Fibroblast of skin of left quadriceps (primary cell): ENCODE measurements at places on chromosomes 1 and 21.

DNA sequence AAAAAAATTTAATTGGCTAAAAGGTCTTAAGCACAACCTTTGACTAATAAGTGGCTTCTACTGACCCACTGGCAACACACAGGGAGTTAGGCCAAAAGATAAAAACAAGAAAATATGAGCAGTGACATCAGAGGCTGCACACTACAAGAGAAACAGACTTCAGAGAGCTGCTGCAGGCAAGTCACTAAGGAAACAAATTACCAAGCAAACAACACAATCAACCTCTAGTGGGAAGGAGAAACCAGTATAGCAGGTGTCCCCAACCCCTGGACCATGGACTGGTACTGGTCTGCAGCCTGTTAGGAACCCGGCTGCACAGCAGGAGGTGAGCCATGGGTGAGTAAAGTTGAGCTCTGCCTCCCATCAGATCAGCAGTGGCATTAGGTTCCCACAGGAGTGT is 20.8 kb upstream of the ENSA start:
- no peak for DNase-seq

DNA sequence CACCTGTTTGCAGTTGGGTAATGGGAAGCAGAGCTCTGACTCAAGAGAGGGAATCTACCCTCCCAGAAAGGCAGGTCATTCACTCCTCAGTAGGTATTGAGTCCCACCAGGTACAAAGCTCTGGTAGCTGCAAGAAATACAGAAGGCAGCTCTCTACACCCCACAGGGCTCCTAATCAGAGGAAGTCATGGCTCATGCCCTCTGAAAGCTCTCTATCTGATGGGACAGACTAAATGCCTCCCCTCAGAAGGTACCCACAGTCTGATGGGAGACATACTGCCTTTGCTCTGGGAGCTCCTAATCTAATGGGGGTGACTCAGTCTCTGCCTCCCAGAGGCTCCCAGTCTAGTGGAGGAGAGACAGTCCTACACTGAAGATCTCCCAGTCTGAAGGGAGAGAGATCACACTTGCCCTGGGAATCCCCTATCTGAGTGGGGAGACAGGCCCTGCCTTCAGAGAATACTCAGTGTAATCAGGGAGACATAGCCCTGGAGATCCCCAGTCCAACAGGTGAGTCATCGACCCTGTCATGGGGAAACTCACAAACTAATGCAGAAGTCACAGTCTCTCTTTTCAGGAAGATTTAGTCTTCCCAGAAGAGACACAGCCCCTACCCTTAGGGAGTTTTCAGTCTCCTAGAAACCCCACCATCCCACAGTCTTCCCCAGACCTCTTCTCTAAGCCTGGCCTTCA is 23.7 kb downstream of the CAMK1G start:
- no peak for DNase-seq

- peak; percentile 81 for DNase-seq
Measured at GRCh38 chr1:235883261-235883927, 16.7 kb upstream of the LYST start.

- no peak for DNase-seq
Measured at GRCh38 chr21:37800456-37801061, 115.7 kb downstream of the KCNJ6 start.

GRCh38 chr1:36506276-36506920 is 23.7 kb upstream of the CSF3R start:
- DNase-seq: no peak

DNA sequence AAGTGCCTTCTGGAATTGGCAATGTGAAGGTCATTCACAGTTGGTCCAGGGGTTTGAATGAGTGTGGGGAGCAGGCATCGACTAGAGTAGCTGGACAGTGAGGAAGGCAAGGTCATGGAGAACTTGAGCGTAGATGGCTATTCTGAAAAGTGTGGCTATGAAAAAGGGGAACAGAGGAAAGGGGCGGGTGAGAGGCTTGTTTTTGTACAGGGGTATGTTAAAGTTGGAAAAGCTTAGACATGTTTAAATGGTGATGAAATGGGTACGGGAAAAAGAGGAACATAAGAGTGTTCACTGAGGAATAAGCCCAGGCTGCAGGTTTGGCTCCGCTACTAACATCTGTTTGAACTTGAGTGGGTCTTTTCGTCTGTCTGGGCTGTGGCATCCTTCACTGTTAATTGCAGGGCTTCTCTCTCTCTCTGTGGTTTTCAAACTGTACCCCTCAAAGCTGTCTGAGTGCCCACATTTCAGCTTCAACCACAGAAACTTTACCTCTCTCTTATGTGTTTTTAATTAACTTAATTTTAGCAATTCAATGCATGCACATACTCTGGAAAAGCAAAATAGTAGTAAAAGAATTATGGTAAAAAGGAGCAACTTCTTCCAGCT is 70.8 kb upstream of the COA6 start:
- no peak for DNase-seq

DNA sequence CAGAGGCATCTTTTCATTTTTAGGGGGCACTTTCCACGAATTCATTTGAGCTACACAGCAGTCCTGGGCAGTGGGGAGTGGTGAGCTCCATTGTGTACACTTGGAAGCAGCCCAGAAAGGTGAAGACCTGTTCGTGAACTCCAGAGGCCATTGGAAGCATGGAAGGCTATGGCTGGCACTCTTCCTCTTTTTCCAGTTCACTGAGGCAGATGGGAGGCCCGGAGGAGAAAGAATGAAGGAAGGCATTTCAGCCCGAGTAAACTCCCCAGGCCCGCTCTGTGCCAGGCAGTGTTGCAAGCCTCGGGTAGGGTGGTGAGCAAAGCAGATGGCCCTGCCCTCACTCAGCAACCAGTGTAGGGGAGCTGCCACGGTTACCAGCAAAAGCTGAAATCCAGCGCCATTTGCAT is 673 bp upstream of the DHCR24 start:
- DNase-seq: no peak

GRCh38 chr1:219339466-219339865 is 165.8 kb downstream of the LYPLAL1 start:
- no peak for DNase-seq

- DNase-seq: no peak
Measured at GRCh38 chr21:17118638-17119384, 394.0 kb upstream of the CXADR start.

GRCh38 chr1:31099293-31100032 is 33.9 kb upstream of the PUM1 start:
- no peak for DNase-seq

GRCh38 chr1:63991685-63992084 is 211.7 kb upstream of the UBE2U start:
- DNase-seq: no peak

DNA sequence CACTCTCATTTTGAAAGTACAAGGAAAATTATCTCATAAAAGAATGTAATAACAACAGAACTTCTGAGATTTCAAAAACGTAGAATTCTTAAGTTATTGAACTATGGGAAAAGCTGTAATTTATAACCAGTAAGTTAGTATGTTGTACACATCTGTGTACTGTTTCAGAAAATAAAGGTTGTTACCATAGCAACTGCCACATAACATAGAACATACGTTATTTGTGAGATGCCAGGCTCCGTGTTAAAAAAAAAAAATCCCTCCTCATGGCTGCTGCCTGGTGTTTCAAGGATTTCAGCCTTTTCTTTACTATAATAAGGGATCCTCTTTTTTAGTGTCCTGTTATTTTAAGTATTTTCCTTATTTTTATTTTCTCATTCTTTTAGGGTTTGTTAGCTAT is 79.5 kb downstream of the RWDD3 start:
- DNase-seq: no peak

DNA sequence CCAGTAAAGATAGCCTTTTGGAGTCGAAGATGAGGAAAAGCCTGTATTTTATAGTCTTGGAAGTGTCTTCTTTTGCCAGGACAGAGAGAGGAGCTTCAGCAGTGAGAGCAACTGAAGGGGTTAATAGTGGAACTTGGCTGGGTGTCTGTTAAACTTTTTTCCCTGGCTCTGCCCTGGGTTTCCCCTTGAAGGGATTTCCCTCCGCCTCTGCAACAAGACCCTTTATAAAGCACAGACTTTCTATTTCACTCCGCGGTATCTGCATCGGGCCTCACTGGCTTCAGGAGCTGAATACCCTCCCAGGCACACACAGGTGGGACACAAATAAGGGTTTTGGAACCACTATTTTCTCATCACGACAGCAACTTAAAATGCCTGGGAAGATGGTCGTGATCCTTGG is at the start of gene VCAM1:
Gene VCAM1, plus strand, starts transcription at position 253 of the 400 bp plus-strand sequence. Its CDS starts 119 bp downstream, at position 372.
- DNase-seq: no peak

DNA sequence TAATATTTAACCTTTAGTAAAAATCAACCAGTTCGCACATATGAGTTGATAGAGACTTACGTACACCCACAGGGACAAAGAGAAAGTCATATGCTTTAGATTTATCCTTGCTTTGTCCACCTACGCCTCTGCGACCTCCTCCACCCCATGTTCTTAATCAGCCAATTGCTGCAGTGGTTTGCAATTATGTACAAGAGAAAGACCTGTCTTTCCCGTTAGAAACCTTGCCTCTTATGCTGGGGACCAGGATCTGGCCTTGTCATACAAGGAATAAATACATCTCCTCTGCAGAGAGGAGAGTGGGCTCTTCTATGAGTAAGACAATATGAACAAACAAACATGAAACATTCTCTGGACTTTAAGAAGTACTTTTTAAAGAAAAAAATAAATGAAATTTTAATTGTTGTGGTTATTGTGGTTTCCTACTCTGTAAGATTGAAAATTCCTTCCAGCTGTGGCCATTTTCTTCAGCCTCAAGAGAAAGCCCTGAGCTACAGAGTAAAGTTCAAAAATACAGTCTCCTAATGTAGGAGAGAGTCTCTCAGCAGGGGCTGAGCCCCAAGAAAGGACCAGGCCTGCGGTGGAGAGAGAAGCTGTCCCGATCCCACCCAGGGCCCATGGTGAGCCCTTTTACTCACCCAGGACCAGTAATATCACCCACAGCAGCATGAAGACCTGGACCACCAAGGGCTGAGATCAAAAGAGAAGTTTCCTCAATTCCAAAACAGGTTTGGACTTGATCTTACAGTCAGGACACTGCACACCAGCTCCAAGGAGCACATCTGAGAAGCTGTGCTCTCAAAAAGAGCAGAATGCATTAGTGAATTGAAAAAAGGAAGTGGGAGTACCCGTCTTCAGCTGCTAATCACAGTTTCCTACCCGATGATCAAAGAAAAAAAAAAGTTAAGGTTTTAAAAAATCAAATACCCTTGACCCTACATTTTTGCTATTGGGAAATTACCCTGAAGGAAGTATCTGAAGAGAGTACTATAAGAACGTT is at the start of gene FCRL5:
Gene FCRL5, minus strand, starts transcription at position 822 of the 1,000 bp plus-strand sequence. Its CDS starts 153 bp downstream, at position 669.
- no peak for DNase-seq

DNA sequence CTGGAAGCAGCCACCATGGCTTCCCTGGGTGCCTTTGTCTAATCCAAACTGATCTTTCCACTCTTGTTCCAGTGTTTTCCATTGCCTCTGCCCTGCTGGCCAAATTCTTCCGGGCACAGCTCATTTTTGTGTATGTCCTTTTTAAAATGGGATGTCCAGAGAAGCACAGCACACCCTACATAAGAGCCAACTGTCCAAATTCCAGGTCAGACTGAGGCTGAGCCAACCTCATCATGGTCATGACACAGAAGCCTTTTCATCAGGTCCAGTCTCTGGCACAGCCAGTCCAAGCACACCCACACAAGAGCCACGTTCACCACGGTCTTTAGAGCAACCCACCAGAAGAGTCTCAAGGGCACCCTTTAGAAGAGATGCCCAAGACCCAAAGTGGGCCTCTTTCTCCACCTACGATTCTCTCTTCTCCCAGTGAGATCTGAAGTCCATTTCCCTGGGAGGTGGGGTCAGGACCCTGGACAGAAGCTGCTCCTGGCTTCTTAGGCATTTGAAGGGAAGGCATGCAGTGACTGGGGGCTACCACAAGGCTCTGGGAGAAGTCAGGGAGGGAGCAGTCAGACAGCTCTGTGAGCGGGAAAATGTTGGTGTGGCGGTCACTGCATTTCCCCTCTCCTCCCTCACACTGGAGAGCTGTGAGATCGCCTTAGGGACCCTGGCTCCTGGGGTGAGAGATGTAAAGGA is 53.2 kb downstream of the SYT2 start:
- no peak for DNase-seq

GRCh38 chr1:56507925-56508522 is 71.3 kb downstream of the PLPP3 start:
- no peak for DNase-seq

GRCh38 chr1:70361727-70362398 is 7.3 kb upstream of the ANKRD13C start:
- peak; percentile 31 for DNase-seq

- DNase-seq: peak; percentile 13
Measured at GRCh38 chr1:19949016-19949415, 25.6 kb upstream of the PLA2G2E start.

GRCh38 chr1:208058267-208058666 is 147.3 kb upstream of the CD34 start:
- DNase-seq: no peak

- no peak for DNase-seq
Measured at GRCh38 chr1:229897501-229897900, 169.5 kb upstream of the GALNT2 start.

DNA sequence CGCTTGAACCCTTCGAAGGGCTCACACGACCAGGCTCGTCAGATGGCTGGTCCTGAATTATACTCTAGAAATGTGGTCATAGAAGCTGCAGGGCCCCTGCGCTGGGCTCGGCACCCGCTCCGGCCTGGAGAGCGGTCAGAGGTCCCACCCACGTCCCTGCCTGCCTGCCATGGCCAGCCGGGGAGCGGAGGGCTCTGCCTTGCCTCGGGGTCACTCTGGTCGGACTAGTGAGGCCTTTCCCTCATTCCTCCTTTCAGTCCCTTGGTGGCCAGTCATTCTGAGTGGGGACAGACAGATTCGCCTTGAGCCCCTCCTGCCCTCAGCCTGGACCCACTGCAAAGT is 529 bp upstream of the MARCKSL1 start:
- no peak for DNase-seq

DNA sequence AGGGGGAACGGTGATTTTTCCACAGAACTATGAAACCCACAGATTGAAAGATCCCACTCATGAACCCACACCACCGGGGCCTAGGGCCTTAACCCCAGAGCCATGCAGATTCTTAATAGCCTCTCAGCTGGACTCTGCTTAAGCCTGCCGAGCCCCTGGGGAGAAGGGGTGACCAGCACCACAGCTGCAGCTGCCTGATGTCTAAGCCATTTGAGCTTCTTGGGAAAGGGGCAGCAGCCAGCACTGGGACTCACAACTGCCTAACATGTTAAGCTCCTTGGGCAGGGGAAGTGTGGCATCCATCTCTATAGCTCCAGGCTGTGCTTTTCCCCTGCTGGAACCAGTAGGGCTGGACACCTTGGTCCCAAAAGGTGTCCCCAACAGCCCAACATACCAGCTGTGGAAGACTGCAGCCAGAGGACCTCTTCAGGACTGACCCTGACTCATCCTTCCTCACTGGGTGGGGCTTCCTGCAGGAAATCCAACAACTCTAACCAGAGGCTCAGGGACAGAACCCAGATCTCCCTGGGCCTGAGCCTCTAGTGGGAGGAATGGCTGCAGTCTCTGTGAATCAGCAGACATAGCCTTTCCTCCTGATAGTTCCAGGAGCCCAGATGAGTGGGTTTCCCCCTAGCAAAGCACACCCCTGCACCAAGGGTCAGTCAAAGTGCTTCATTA is 34.6 kb upstream of the FMO3 start:
- no peak for DNase-seq

- peak; percentile 53 for DNase-seq
Measured at GRCh38 chr1:55277377-55278130, 62.4 kb upstream of the USP24 start.
